Activated CD4-positive, alpha-beta T cell treated with anti-CD3 and anti-CD28 coated beads, Interleukin-2, amount 50 U/mL, for 48 hours (primary cell): ENCODE measurements at places on chromosomes 1 and 21.

- no peak for DNase-seq
These were observed 15.0 kb upstream of the ALPL start for GRCh38 chr1:21494196-21494595.

GRCh38 chr1:65310078-65310587 lies 790 bp downstream of the DNAJC6 start:
- DNase-seq, result no peak

DNA sequence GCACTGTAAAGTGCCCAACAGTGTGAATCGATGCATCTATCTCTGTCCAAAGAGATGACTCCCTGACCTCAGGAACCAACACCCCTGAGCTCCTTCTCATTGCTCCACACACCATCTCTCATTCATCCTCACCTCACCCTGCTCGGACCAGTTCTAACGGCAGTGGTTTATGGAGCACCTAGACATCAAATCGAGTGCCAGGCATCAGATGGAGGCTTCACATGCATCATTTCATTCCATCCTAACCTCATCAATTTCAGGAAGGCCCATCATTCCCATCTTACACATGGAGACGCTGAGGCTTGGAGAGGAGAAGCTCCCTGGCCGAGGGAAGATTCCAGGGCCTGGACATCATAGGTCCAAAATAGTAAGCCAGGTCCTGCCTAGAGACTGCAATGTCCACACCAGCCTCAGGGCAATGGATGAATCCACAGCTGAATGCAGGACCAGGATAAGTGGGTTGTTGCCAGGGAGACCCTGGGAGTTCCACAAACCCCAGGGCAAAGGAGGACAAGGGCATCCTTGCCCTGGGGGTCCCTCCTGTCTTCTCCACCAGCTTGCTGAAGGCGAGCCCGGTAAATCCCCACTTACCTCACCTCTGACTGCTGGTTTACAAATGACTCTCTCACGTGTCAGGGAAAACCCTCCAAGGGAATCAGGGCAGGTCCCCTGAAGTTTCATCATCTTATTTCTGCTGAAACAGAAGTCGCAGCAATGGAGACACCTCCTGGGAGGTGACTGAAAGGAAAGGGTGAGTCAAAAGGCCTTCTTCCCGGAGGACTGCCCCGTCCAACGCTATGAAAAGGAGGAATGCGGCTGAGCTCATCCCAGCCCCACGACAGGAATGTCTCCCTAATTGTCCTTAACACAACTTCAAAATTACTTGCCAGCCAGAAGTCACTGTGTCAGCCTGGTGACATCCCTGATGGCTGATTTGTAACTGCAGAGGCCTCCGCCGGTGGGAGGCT lies 9.0 kb upstream of the IFFO2 start:
- DNase-seq, result peak; percentile 39

- no peak for DNase-seq
These were observed 154.4 kb downstream of the NR5A2 start for GRCh38 chr1:200181861-200182260.

DNA sequence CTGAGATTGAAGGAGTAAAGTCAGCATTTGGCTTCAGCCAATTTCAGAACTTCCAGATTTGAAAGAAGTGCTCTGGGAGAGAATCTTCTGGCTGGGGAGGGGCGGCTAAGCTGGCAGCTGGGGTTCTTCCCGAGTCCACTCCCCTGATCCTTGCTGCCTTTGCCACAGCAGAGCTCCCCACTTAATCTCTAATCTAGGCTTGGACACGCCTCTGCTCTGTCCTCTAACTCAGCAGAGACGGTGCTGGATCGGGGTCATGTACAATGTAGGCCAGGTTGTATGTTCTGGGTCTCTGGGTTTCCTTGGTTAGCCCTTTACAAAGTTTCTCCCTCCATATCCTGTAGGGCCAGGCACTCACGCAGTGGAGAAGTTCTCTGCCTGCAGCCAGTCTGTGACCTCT lies 10.1 kb upstream of the GSTM3 start:
- DNase-seq, result no peak

DNA sequence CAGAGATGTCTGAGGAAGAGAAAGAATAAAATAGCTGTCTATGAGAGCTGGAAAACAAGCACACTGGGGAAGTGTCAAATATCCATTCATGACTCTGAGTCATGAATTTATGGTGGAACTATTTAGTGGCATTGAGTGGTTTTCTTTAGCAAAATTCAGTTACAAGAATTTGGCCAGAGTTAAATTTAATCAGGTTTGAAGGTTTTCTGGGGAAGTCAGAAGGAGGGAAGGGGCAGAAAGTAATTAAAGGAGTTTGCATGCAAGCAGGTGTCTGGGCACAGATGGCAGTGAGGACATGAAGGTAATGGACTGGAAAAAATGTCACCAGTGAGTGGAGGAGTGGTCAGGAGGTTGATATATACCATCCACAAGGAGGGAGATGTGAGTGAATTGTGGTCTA lies 121.9 kb upstream of the IVNS1ABP start:
- no peak for DNase-seq

DNA sequence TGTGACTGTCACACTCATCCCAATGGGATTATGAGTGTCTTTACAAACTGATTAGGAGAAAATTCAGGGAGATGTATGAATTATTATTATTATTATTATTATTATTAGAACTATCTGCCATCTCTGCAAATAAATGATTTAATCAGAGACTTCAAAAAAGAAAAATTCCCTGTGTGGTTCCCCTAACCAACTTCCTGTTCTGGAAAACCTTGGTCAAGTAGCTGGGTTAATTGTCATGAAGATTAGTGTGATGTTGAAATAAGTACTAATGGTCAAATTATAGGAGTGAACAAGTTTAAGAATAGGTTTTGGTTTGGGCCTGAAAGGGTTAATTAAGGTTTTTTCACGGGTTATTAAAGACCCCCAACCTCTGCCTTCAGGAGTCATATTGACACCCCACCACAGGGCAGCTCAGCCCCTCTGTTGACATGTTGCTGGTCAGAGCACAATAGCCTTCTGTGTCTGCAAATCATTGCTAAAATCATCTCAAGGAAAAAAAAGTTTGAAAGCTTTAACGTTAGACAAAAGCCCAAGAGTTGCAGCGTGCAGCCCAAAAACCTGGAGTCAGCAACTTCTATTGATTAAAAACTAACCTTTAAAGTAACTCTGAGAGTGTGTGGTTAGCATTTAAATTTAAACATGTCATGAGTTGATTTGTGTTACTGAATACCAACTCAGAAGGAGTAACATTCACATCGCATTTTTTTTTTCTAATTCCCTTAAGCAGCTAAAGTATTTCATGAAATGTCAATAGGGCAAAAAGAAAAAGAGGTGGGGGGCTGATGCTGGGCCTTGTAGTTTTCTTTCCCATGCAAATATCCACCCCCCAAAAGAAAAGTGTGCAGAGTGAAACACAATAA lies 272.5 kb downstream of the TM2D1 start:
- DNase-seq, result no peak

- DNase-seq, result no peak
These were observed 1.5 kb downstream of the CCDC185 start for GRCh38 chr1:223394706-223395105.

DNA sequence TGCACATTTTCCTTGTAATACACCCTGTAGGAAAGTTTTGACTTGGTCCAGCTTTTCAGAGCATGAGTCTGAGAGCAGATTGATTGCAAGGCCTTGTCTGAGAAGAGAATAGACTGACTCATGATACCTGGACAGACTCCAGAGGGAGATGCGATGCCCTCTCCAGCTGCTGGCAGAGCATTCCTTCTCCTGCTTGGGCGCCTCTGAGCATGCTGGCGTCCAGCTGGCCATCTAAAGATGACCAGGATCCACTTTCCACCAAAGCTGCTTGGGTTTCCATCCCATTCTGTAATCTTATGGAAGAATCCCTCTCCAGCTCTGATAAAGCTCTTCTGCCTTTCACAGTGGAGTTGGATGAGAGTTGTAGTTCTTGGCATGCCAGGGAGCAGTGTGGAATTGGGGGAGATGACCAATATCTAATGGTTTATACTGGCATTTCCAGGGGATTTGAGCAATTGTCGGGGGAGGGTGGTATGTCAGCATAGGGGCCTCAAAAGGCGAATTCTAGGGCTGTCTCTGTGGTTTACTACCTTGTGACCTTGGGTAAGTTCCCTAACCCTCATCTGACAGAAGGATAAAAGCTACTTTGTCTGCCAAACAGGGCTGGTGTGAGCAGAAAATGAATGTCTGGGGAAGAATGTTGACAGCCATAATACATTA lies 19.5 kb downstream of the SZRD1 start:
- DNase-seq, result no peak

- no peak for DNase-seq
These were observed 51.4 kb upstream of the KANK4 start for GRCh38 chr1:62370594-62370993.

- no peak for DNase-seq
These were observed 46.4 kb upstream of the TSPAN2 start for GRCh38 chr1:115135681-115136080.

GRCh38 chr21:15005391-15005790 lies 59.4 kb downstream of the NRIP1 start:
- no peak for DNase-seq

- no peak for DNase-seq
These were observed 30.8 kb downstream of the ELAVL4 start for GRCh38 chr1:50139339-50140181.

DNA sequence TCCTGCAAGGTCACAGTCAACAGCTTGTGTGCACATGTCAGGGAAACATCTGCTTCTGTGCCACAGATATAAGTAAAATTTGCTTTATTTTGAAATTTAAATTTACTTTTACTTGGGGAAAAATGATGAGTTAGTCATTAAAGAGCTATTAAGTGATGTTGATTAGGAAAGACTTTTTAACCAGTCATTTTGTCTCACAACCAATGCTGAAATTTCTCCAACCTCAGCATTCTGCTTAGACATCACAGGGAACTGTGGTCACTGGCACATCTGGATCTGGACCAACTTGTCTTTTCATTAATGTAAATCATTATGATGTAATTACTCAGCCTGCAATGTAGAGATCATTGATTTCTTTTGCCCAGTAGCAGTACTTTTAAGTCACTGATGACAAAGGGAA lies 301.0 kb downstream of the TTLL7 start:
- no peak for DNase-seq

- no peak for DNase-seq
These were observed 57.7 kb upstream of the ZC3H11B start for GRCh38 chr1:219670426-219671149.

DNA sequence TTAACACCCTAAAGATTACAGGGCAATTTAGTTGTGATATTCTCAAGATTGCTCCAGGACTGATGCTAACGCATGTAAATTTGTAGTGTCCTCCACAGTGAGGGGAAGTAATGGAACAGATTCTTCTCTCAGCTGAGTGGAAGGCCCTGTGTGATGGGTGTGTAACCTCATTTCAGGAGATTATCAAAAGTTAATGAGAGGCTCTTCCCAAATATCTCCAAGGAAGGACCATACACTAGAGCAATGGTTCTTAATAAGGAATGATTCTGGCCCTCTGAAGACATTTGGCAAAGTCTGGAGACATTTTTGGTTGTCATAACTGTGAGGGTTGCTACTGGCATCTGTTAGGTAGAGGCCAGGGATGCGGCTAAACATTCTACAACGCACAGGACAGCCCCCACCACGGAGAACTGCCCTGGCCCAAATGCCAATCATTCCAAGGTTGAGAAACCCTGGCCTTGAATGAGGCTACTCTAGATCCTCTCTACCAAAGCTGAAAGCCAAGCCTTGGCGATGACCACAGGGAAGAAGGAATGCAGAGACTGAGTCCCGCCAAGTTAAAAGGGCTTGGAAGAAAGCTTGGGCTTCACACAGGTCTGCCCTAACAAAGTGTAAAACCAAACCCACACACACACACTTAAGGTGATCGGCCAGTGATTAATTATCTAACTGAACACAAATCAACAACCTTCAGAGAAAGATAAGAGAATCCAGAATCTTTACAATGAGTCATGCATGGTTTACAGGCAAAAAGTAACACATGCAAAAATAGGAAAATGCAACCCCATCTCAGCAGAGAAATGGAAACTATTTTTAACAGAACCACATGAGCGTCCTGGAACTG lies 135.8 kb downstream of the SYF2 start:
- DNase-seq, result no peak

GRCh38 chr1:225881959-225882693 lies at the start of gene TMEM63A:
Gene TMEM63A (minus strand): TSS chr1:225882380. CDS start chr1:225877580, 4,800 bp downstream.
- peak; percentile 91 for DNase-seq

GRCh38 chr21:38984982-38985567 lies 179.3 kb downstream of the ETS2 start:
- DNase-seq, result no peak

GRCh38 chr1:220144051-220144450 lies 50.1 kb downstream of the IARS2 start:
- DNase-seq, result no peak

- no peak for DNase-seq
These were observed 215.4 kb upstream of the ADGRL2 start for GRCh38 chr1:81585371-81585770.

DNA sequence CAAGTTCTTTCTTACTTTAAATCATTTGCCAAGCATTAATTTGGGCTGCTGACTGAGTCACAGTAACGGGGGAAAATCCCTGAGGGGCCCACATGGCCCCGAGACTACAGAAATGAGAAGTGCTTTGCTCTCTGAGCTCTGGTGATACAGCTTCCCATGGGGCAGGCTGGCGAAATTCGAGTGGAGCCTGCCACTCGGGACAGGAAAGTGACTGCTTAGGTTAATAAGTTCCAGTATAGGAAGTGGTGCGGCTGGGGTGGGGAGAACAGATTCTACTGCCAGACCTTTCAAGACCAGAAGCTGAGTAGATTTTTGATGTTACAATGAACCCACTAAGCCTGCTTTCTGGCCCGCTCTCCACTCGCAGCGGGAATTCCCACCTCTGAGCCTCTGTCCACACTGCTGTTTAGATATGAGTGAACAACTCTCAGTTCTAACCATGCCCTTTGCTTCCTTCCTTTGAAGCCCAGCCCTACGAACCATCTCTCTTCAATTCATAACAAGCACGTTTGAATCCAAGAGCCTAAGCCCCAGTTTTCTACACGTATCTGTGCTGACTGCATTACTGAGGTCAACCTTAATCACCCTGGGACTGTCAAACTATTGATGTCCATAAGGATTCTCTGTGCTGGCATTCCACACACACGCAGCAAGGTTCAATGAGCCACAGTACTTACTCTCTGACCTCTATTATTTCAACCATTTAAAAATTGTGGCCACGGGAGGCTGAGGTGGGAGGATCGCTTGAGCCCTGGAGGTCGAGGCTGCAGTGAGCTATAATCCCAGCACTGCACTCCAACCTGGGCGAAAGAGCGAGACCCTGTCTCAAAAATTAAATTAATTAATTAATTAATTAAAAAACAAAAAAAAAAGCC lies 9.6 kb downstream of the ZBTB17 start:
- peak; percentile 87 for DNase-seq

DNA sequence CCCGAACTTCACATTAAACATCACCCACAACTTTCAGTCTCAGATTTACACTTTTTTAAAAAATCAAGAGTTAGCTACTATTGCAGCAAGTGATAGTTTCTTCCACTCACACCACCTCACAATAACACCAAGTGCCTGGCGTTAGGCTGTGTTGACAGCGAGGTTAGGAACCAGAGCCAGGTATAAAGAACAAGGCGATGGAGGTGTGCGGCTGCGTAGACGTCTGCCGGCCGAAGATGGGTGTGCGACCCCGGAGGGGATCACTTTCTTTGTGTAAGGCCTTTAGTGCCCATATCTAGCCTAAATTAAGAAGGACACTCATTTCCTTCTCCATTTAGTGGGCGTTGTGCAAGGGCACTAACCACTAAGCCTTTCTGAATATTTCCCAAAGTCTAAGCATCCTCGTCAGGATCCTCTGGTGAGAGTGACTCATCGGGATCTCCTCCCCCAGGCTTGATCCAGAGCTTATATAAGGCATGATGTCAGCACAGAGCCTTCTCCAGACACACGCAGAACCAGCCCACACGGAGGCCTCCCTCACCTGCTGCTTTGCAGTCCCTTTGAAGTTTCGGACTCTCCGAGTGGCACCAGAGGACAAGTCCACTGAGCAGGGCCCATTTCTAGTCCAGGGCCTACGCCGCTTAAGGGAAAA lies 11.8 kb downstream of the NHLH2 start:
- no peak for DNase-seq
